ENCODE measurements at places on chromosomes 2 and 18. TPM values are rescaled to one million over a fixed set of nuclear protein-coding genes. Genes with fewer than 3 reads are reported as not detected.

Gene MOGAT1
- 2.2 TPM for total RNA-seq

Gene KCTD1
- 9.8 TPM for total RNA-seq

Gene CD226
- 5.8 TPM for total RNA-seq

Gene OTX1
- total RNA-seq = not detected

Gene MGAT4A
- total RNA-seq = 85.8 TPM

Gene POMC
- total RNA-seq = 3.3 TPM

Gene SPC25
- 0.38 TPM for total RNA-seq

Gene PLCD4
- total RNA-seq = 1.0 TPM

Gene SNED1
- 38.4 TPM for total RNA-seq

Gene REG1B
- total RNA-seq = not detected

Gene CFC1
- total RNA-seq = 0.38 TPM

Gene TEKT4
- not detected for total RNA-seq

Gene TMEM200C
- total RNA-seq = 0.41 TPM

Gene AQP12B
- not detected for total RNA-seq

Gene UCN
- total RNA-seq = 2.8 TPM

Gene DRC1
- total RNA-seq = not detected

Gene CCDC74A
- total RNA-seq = 1.2 TPM

Gene STARD6
- not detected for total RNA-seq

Gene AGXT
- not detected for total RNA-seq

Gene SGPP2
- total RNA-seq = 38.1 TPM

Gene CROCC2
- 0.26 TPM for total RNA-seq

Gene IL1RL2
- 0.58 TPM for total RNA-seq

Gene CNDP1
- total RNA-seq = not detected

Measured in upper lobe of right lung (tissue), 1 donor.